Omental fat pad (tissue), 4 donors: ENCODE measurements at places on chromosomes 2 and 18. TPM values are rescaled to one million over a fixed set of nuclear protein-coding genes. Genes with fewer than 3 reads are reported as not detected.

GRCh38 chr2:204115137-204116056, 178.8 kb downstream of the ICOS start:
- DNase-seq, result no peak

- DNase-seq, result no peak
Observed at GRCh38 chr2:43169099-43169945, 57.1 kb downstream of the ZFP36L2 start.

DNA sequence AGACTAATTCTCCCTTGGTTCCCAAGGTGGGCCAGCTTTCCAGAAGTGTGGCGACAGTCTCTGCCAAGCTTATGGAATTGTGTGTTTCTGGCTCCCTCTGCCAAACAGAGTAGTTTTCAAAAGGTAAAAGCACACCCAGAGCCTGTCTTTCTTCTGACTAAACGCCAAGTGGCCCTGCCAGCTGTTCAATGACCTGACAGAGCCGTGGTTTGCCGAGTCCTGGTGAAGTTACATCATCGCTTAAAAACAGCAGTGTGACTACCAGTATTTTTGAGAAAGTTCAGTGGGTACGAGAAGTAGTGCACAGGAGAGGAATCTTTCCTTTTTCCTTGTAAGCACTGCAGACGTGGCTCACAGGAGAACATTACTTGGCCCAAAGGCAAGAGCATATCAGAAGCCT, 1.9 kb downstream of the PER2 start:
- DNase-seq, result no peak

DNA sequence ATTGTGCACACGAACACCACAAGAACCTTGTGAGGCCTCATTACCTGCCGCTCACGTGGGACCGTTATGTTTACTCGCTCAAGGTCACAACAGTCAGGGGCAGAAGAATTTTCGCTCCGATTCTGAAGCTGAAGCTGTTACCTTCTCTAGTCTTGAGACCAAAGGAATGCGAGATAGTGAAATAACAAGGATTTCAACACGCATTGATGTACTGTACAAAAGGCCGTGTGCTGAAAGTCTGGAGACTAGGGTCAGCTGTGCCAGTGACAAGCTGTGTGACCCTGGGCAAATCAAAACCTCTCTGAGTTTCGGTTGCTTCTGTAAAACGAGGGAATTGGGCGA, 583 bp downstream of the NEMP2 start:
- no peak for DNase-seq

DNA sequence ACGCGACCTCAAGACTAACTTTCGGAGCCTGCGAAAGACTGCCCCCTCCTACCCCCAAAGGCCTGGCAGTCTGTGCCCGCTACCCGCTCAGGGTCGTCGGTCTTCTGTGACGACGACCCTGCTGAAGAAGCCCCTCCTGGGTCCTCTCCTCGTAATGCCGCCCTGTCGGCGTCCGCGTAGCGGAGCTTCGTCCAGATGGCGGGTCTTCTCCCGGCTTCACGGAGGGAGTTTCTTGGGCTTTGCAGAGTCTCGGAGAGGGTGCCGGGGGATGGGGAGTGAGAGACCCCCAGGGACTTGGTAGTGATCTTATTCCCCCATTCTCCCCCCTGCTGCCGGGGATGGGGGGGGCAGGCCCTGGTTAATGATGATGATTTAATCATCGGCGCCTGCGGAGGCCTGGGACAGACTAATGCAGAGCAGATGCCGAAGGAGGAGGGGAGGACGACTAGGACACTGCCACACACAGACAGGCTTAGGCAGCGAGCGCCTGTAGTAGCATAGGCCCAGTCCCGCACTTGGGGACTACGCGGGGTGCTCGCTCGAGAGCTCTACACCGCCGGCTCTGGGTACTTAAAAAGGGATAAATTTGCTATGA, 528 bp upstream of the PCGF1 start:
- no peak for DNase-seq

GRCh38 chr18:21513292-21513691, 87.2 kb downstream of the ESCO1 start:
- no peak for DNase-seq

GRCh38 chr18:35597758-35598157, 16.2 kb downstream of the GALNT1 start:
- no peak for DNase-seq

GRCh38 chr18:24228667-24229041, 89.8 kb downstream of the CABYR start:
- no peak for DNase-seq

GRCh38 chr2:105761931-105762515, 17.3 kb downstream of the NCK2 start:
- no peak for DNase-seq

DNA sequence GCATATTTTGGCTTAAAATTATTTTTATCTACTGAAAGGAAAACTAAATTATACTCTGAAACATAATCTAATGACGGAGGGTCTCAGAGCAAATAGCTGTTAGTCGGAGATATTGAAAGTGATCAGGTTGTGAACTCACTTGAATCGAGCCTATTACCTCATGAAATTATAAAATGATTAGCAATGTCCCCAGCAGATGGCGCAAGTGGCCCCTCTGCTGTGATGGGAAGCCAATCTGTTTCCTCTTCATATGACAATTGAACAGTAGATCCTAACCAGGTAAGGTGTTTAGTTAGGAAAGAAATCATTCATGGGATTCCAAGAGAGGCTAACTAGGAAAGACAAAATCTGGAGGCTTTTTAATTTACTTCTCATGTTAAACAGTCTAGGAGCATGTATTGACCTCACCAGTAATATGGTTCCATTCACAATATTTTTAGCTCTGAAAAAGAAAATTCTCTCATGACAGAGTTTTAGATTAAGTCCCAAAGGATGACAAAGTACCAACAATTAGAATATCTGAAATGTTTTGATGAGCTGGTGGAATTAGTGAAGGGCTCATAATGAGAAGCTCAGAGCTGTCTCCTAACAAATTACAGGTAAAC, 29.9 kb upstream of the MPPE1 start:
- peak; percentile 93 for DNase-seq

DNA sequence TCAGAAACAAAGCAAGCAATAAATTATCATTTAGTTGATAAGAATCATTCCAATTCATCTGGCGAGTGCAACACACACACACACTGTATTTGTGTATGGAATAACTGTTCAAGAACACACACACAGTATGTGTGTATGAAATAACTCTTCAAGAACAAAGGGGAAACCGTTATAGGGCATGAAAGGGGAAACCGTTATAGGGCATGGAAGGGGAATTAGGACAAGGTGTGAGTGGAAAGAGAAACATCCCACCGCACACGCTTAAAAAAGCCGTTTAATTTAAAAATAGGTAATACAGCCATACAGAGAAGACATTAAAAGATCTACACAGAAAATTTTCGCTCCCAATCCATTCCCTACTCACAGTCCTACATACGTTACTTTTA, 607 bp upstream of the TSN start:
- DNase-seq, result no peak

REG3G gene
- total RNA-seq, result not detected
